ENCODE measurements at places on chromosomes 12 and 14. TPM values are rescaled to one million over a fixed set of nuclear protein-coding genes. Genes with fewer than 3 reads are reported as not detected.

The DERA gene
- 200 TPM for total RNA-seq

The GON7 gene
- 31.9 TPM for total RNA-seq

The SMCO2 gene
- not detected for total RNA-seq

The PRH2 gene
- total RNA-seq: 0.26 TPM

The VEZT gene
- total RNA-seq: 45.3 TPM

The FOXG1 gene
- total RNA-seq: not detected

The OVCH1 gene
- total RNA-seq: not detected

The KLHL33 gene
- not detected for total RNA-seq

All from SK-MEL-5 (cell line).